Adipocyte (in vitro differentiated cells): ENCODE measurements at places on chromosomes 3 and 15.

DNA sequence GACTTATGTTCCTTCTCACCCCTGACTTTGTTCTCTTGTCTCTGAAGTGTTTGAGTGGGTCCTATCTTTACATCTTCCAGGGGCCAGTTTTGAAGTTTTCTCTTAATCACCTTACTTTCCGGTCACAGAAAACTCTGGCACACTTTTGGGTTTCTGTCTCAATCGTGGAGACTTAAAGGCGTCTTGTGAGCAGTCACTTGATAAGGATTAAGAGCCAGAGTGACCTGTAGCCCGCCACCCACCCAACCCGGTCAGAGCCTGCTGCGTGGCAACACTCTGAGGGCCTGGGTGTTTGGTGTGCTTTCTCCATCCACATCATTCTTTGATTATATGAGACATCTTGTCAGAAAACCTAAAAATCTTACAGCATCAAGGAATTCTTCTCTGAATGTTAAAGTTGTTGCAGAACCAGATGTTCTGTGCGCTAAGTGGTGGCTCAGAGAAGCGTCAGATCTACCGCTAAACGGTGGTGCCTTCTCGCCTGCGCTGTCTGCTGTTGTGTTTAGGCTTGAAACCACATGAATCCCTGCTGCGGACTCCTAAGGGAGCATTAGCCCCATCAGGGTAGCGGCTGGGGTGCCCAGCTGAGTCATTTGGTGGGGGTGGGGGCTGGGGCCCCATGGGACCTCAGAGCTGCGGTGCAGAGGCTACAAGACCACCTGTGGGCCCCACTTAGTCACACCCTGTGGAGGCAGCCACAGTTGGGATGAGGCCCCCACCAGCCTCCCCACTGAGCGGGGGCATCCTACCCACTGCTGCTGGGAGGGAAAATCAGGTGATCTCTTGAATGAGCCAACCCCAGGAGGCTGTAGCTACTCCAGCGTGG, 158.7 kb upstream of the BHLHE40 start:
- no peak for DNase-seq

GRCh38 chr3:81581966-81582599, 179.4 kb downstream of the GBE1 start:
- peak; percentile 61 for DNase-seq

DNA sequence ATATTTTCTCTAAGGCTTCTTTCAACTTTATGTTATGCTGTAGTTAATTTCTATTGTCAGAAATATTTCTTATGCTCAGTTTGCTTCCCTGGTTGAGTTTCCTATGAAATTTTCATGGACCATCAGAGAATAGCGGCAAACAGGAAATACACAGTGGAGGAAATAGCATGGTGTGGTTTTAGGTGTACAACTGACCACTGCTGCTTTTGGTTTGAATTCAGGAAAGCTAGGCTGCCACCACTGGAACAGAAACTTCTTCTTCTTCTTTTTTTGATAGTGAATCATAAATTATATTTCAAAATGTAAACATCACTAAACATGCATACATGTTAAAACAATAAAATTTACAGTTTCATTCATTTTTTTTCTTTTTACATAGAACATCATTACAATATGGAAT, 316.6 kb upstream of the TGFBR2 start:
- DNase-seq, result no peak

DNA sequence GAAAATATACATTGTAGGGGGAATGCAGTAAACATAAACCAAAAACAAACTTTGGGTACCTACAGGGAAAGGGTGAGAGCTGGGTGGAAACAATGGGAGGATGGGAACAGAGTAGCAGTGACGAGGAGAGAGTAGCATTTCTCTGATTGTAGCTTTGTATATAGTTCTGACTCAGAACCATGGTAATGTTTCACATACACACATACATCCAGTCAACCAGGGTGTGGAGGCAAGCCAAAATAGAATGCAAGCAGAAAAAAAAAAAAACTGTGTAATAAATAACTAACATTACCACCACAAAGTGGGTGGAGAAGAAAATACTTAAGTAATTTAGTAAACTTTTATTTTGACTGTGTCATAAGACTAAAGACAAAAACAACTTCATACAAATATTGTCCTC, 27.2 kb downstream of the BCL2A1 start:
- peak; percentile 46 for DNase-seq

DNA sequence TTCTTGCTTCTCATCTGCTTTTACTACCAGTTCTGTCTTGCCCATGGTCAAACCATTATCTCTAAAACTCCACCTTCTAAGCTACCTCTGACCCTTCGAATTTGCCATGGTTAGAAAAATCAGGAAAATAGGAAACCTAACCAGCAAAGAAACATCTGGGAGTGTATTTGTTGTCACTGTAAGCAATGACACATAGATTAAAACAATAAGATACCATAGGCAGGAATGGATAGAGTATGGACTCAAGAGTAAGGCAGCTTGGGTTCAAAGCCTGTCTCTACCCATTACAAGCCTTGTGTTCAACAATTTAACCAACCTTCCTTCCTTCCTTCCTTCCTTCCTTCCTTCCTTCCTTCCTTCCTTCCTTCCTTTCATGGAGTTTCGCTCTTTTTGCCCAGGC, 34.9 kb downstream of the CRTC3 start:
- no peak for DNase-seq

GRCh38 chr3:186590580-186591295, 20.2 kb downstream of the DNAJB11 start:
- DNase-seq, result no peak

- DNase-seq, result no peak
Measured at GRCh38 chr15:41494922-41495735, 1.5 kb downstream of the ITPKA start.

GRCh38 chr3:161221806-161222600, 892 bp downstream of the NMD3 start:
- peak; percentile 59 for DNase-seq

- no peak for DNase-seq
Measured at GRCh38 chr3:58065700-58066167, 57.5 kb downstream of the FLNB start.

GRCh38 chr15:82804575-82804949, 1.3 kb downstream of the FSD2 start:
- DNase-seq, result no peak

DNA sequence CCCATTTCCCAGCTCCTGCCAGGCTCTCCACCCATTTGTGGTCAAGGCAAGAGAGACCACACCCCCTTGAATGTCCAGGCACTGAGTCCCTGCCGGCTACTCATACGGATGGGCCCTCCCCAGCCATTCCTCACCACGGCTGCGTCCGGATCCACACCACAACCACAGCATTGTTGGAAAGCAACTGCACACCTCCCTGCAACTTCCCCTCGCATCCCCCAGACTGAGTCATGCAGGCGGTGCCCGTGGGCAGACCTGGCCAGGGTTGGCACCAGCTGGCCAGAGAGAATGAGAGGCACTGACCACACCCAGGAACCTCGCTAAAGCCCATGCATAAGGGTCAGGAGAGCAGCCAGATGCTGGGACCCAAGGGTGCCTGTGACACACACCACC, 30.5 kb downstream of the LOXL1 start:
- DNase-seq, result peak; percentile 81

DNA sequence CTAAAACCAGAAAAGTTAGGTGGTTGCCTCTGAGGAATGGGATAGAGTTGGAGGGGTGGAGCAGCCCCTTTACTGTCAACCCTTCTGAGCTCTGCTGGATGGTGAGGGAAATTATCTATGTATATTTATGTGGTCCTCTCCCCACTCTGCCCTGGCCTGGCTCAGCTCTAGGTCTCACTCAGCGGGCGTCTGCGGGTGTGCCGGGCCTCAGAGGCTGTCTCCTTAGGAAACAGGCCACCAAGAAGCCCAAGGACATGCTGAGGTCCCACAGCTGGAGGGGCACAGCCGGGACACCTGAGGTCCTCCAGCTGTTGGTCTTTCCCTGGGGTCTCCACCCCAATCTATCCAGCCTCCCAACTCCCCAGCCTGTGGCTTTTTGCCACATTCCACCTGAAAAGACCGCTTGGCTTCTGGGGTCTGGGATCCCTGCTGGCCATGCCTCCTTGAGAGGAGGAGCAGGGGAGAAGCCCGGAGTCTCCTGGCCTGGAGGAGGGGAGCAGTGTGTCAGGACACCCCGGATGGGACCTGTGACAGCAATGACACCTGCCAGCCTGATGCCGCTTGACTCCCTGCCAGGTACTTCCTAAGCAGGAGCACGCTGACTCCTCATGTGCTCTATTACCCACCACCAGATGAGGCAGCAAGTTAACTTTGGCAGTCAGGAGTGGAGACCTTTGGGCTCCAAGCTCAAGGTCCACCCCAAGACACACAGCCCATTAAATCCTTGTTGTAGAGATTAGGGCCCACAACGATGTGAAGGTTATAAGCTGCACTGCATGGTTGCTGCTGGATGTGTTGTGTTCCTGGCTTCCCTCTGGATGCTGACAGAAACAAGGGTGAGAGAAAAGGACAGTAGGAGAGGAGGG, at the start of gene SLC28A1:
Gene SLC28A1 (plus strand): TSS at position 747 of the 866 bp plus-strand sequence. CDS start 3,099 bp downstream, outside the sequence.
- DNase-seq, result no peak

GRCh38 chr3:124504332-124505059, 225.8 kb upstream of the UMPS start:
- peak; percentile 72 for DNase-seq

DNA sequence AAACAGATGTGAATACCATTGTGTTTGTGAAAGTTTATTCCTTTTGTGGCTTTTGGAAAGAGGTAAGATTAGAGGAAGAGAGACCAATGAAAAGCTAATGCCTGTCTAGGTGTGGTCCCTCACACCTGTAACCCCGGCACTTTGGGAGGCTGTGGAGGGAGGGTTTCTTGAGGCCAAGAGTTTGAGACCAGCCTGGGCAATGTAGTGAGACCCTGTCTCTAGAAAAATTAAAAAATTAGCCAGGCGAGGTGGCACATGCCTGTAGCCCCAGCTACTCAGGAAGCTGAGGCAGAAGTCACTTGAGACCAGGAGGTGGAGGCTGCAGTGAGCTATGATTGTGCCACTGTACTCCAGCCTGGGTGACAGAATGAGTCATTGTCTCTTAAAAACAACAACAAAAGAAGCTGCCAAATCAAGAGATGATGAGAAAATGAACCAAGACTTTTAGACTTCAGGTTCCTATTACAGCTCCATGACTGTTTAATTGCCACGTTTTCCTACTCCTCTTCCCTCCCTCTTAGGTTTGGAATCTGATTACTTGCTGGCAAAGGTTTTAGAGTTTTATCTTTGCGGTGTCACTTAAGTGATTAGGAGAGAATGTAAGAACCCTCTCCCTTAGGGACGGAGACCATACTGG, 68.7 kb downstream of the CGNL1 start:
- DNase-seq, result no peak

GRCh38 chr3:53155760-53156159, 5.2 kb upstream of the PRKCD start:
- DNase-seq, result no peak

GRCh38 chr3:188712248-188712924, 459.4 kb upstream of the TPRG1 start:
- DNase-seq, result peak; percentile 68

GRCh38 chr15:100252359-100252758, 89.4 kb downstream of the ADAMTS17 start:
- DNase-seq, result no peak

GRCh38 chr15:63457379-63457778, 47.0 kb upstream of the USP3 start:
- DNase-seq, result no peak

- no peak for DNase-seq
Measured at GRCh38 chr3:148873977-148874376, 8.9 kb downstream of the CPA3 start.

- no peak for DNase-seq
Measured at GRCh38 chr3:7977245-7978086, 524.2 kb upstream of the LMCD1 start.

GRCh38 chr3:4496087-4496452, 2.9 kb downstream of the ITPR1 start:
- DNase-seq, result no peak

DNA sequence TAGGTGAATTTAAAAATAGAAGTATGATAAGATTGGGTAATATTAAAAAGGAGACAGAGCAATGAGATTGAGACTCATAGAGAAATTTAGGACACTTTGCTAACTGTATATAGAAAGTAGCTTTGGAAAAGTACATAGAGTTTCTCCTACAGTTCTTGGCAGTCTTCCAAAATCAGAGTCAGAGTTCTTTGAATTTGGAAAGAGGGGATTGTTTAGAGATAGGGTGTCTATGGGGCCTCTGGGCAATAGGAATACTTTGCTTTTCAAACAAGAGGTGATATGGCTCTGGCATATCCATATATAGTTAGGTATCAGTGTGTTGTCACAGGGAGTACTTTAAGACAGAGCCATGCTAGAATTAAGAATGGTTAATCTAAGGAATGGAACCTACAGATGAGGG, 477.1 kb upstream of the KCNMB2 start:
- peak; percentile 55 for DNase-seq

DNA sequence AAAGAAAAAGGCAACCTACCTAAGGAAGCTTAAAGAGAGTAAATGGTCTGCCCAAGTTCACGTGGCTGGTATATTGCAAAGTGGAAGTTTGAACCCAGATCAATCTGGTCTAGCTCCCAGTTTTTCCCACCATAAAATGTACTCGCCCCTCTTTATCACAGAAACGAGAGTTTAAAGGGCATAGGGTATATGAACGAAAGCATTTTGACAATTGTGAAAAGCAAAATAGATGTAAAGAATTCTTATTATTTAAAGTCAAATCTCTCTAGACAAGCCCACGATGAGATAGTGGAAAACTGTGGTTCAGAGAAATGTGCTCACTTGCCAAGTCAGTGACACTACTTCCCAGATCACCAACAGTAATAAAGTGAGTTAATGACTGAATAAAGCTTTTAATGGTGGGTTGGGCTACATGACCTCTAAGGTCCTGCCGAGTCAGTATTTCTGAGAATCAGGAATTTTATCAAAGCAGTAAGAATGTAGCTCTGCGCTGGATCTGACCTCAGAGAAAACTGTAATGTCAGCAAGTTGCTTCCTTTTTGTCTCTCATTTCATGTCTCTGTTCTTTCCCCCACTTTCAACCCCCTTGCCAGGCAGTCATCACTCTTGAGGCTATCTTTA, 23.3 kb upstream of the NEO1 start:
- no peak for DNase-seq

DNA sequence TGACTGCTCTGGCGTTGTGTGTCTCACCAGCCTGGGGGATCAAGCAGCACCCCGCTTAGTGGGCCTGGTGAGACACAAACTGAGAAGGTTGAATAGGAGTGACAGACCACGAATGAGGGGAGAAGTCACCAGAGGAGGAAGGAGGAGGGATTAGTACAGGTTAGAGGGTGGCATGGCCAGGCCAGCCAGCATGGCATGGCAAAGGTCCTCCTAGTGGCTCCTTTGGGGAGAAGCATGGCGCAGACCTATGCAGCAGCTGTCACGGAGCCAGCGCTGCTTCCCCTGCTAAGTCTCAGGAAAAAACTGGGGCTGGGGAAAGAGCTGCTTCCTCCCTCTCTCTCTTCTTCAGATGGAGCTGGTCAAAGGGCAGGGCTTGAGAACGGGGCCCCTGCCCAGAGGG, 48.6 kb downstream of the ZDHHC3 start:
- no peak for DNase-seq
